ENCODE measurements at places on chromosomes 2 and 18. TPM values are rescaled to one million over a fixed set of nuclear protein-coding genes. Genes with fewer than 3 reads are reported as not detected.

DNA sequence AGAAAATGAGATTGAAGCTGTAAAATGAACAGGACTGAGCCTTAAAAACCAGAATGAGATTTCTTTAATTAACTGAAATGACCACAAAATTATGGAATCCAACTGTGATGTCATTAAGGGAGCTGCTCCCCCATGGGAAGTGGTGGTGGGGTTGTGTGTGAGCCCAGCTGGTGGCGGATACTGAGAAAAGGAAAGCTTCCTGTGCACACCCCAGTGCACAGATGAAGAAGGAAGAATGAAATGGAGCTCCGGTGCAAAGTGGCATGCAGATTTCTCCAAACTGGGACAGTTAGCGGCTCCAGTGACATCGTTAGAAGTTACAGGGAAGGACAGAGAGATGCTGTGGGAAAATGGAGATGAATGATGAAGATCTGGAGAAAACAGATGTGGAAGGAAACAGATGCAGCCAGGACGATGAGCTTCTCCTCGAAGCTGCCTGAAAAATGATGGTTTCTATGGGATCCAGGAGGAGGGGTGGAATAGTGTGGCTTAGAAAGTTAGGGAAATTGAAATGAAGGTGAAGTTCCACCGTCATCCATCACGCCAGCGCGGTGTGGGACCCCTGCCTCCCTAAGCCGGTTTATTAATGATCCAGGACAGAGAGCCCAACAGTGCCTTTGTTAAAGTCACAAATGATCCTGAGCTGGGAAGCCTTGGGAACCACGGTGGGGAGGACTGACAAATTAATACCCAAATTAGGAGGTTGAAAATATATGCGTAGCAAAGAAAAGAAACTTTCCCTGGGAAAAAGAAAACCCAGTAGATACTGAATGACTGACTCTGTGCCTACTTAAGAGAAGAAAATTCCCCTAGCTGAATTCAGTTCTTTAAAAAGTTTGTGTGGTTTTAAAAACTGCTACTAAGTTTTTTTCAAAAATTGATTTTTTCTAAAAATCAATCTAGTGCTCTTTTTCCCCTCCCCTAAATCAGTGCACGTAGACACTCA, 77.2 kb downstream of the TSN start:
- no peak for DNase-seq

GRCh38 chr2:12678186-12678585, 38.5 kb upstream of the TRIB2 start:
- no peak for DNase-seq

DNA sequence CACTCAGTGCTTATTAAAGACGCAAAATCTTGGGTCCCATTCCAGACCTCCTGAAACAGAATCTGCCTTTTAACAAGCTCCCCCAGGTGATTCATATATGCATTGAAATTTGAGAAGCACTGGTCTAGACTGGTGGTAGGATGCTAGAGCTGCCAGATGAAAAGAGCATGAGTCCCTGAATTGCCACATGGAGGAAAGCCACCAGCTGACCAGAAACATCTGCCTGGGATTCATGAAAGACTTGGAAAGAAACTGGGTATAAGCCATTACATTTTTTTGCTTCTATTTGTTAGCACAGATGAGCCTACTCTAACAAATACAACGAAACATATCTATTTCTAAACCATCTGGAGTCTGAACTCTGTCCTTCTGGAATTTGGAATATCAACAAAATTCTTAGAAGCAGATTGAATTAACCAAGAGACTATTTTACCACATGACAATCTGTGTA, 228.9 kb downstream of the RBM43 start:
- DNase-seq, result no peak

DNA sequence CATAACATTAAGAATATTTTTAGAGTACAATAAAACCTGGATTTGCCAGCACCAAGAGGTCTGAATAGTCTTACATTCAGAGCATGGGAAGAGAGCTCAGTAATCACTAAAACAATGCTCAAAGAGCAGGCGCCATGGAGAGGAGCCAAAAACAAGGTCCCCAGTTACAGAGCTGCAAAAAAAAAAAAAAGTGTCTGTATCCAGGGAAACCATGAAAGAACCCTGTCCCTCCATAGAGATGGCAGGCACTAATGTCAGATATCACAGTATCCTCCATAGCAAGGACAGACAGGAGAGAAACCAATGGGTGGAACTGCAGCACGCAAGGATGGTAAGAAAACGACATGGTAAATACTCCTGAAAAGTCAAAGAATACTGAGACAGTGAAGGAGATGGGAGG, 19.5 kb downstream of the FBXO15 start:
- DNase-seq, result no peak

- DNase-seq, result no peak
Measured at GRCh38 chr18:45462179-45462578, 153.1 kb upstream of the SLC14A2 start.

DNA sequence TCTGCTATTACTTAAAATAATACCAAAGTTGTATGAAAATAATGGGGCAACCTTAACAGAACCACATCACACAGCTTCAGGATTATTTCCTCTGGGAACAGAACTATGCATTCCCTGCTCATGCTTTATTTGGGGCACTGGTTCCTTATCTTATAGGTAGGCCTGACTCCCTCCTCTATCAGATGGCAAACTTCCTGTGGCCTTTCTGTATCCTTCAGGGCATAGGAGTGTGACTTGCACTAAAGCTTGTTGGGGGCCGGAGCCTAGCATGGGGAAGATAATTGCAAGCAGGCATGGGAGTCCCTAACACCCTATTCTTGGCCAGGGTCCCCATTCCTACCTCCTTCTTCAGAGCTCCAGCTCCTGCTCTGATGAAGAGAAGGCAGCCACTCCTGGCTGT, 167.2 kb upstream of the SERTAD2 start:
- no peak for DNase-seq

GRCh38 chr2:197972061-197972460, 167.7 kb downstream of the PLCL1 start:
- DNase-seq, result peak; percentile 29

GRCh38 chr2:126221506-126221905, 434.5 kb upstream of the GYPC start:
- no peak for DNase-seq

- no peak for DNase-seq
Measured at GRCh38 chr2:200590090-200590489, 4.3 kb downstream of the AOX1 start.

- no peak for DNase-seq
Measured at GRCh38 chr2:74749432-74749831, 84.5 kb upstream of the HK2 start.

- DNase-seq, result no peak
Measured at GRCh38 chr18:52465391-52465790, 125.4 kb downstream of the DCC start.

DNA sequence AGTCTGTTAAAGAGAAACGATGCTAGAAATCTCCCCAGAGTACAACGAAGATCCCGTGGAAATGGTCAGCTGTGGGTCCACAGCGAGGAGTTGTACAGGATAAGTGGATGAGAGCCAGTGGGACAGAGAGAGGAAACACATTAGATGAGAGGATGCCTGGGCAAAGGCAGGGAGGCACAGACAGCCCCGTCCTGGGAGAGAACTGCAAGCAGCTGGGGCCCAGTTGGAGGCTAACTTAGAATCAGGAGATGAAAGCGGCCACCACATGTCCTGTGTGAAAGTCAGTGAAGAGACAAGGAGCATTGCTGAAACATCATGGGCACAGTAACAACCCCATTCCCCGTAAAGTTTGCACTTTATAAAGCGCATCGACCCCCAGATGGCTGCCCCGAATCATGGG, 157.5 kb downstream of the RAPGEF4 start:
- no peak for DNase-seq

GRCh38 chr2:142745691-142746090, 131.8 kb upstream of the KYNU start:
- DNase-seq, result no peak

- DNase-seq, result no peak
Measured at GRCh38 chr2:79235135-79235534, 75.6 kb upstream of the REG3A start.

DNA sequence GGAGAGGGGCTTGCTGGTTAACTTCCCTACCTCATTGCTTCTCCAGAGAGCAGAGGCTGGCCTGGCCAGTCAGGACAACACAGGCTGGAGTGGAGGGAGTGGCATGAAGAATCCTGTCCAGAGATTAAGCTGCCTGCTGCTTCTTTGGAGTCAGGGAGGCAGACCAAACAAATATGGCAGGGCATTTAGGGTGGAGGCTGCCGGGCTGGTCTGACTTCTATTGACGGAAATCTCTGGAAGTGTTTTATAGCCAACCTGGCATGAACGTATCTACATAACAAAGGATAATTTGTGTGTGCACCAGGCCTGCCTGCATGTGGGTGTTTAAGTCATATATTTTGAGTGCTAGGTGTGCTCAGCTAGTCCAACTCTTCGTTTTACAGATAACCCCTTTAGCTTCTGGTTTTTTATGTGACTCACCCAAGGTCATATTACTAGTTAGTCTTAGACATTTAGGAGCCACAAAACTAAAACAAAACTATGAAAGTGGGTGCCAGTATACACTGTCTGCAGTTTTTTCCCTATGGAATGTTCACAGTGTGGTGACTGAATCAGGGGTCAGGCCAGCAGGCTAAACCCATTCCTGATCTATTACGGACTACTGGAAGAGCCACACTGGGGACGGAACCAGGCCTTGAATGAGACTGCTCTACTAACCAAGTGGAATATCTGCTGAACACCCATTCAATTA, 5.5 kb downstream of the NPC1 start:
- peak; percentile 64 for DNase-seq

DNA sequence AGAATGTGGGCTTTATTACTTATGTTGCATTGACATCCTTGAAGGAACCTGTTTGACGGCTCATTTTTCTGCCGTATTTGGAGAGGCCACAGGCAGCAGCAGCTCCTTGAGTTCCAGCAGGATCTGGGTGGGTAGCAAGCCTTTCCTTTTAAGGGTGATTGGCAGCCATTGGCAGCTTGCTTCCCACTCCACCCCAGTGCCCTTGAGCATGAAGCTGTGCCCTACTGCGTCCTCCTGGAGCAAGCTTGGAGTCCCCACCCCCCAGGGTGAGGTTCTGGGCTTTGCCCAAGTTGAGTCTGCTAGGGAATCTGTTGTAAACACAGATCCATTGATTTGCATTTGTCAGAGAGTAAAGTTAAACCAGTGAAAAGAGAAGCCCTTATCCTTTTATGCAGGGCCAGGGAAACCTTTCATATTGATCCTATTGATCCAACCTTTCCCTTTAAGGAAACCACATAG, 9.2 kb downstream of the ONECUT2 start:
- DNase-seq, result no peak

DNA sequence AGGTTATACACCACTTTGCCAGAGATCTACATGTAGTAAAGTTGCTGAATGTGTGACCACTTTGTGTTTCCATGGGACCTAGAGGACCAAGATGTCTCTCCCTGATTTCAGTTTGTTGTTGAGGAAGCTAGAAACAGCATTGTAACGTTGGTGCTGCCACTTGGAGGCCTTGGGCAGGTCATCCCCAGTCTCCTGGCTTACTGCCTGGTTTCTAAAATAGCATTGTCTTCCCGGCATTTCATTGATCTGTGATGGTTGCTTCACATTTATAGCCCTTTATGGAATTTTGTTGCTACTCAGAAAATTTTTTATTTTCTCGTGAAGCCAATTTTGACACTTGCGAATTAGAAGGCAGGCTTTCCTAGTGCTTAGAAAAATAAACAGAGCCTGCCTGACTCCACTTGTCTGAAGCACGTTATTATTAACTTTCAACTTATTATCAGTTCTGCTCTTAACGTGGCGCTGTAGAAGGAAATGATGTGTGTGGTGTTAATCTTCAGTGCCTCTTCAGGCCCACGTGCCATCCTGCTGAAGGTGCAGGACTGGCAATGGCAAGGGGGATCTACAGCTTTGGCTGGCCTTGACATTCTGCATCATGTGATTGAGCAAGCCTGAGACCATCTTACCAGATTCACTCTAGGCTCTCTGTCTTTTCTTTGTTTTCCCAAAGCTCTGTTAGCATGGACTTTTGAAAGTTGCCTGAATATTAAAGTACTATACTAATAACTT, 59.9 kb downstream of the INPP4A start:
- DNase-seq, result no peak

GRCh38 chr18:69483574-69483973, 82.9 kb downstream of the DOK6 start:
- DNase-seq, result no peak

- DNase-seq, result no peak
Measured at GRCh38 chr18:5944448-5944847, 49.1 kb upstream of the TMEM200C start.

DNA sequence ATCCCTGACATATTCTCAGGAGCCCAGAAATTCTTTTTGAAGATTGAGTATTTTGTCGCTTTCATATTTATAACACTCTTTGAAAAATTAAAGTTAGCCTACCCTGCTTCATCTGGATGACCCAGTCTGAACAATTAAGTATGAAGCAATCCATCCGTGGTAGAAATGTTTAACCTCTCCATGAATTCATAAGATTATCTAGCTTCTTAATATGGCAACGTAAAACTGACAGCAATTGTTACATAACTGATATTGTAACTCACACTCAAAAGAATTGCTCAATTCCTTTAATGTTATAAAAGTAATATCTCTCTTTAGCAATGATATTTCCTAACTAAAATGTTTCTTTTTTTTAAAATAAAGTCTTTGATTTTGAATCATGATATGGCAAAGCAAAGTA, 7.2 kb upstream of the ABCA12 start:
- no peak for DNase-seq

GRCh38 chr2:152062125-152063091, 36.4 kb downstream of the CACNB4 start:
- no peak for DNase-seq

The ANKRD39 gene
- total RNA-seq, result 12.4 TPM

The SOX11 gene
- 0.35 TPM for total RNA-seq

The GMPPA gene
- total RNA-seq, result 49.7 TPM

The GGCX gene
- 25.7 TPM for total RNA-seq

The UGT1A4 gene
- 1.8 TPM for total RNA-seq

The EGR4 gene
- not detected for total RNA-seq

The UGT1A10 gene
- 45.2 TPM for total RNA-seq

The MLPH gene
- total RNA-seq, result 111 TPM

The HOXD13 gene
- total RNA-seq, result 0.32 TPM

The MAP3K19 gene
- total RNA-seq, result not detected

All from colonic mucosa (tissue), 4 donors.